ENCODE measurements at places on chromosomes 13 and 19.

DNA sequence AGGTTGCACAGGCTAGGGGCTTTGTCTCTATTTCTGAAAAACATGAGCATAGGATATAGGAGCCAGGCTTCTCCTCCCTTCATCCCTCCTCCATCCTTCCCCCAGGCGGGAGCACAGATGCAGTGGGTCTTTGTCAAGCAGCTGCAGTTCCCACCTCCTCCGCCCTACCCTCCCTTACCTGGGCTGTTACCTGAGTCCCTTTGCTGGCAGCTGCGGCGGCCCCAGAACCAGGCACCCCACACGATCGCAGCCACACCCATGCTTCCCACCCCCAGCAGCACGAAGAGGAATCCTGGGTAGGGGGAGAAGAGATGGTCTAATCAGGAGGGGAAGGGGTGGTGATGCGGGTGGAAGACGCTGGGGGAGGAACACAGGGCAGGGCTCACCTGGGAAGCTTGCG, 7.8 kb downstream of the TMIGD2 start:
- no peak for DNase-seq

- DNase-seq = no peak
Observed at GRCh38 chr13:106515635-106516254, 19.7 kb downstream of the EFNB2 start.

DNA sequence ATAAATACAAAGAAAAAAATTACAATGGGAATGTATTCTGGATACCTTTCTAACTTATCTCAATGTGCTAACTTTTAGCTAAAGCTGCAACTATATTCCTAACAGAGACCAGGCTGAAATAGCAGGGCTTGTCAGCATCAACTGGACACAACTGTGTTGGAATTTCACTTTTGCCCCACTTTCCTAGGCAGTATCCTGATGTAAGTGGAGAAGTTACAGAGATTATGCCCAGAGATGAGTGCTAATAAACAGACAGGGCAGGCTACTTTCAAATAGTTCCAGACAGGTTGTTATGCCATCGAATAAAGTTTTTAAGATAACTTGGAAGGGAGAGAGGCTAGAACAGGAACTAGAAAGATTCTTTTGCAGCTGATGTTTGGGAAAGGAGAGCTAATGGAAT, 201.9 kb downstream of the KCTD12 start:
- no peak for DNase-seq

DNA sequence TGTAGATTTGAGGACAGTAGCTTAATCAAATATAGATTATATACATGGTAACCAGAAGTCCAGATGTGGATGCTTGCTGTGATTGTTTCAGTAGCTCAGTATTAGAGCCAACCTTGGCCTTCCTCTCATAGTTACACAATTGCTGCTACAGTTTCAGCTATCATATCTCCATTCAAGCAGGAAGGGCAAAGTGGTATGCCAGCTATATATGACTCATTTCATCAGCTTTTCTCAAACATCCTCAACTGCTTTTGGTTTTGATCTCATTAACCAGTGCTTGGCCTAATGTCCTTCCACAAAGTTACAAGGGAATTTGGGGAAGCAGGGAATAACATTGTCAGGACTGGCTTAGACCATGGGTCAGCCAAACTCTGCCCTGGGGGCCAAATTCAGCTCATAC, 73.0 kb upstream of the MAB21L1 start:
- DNase-seq = no peak

GRCh38 chr13:23159205-23159759, 21.5 kb upstream of the SGCG start:
- DNase-seq = no peak

- no peak for DNase-seq
Observed at GRCh38 chr13:104809483-104809882, 1726.0 kb downstream of the EFNB2 start.

- no peak for DNase-seq
Observed at GRCh38 chr19:24159707-24160106, 72.7 kb downstream of the ZNF254 start.

DNA sequence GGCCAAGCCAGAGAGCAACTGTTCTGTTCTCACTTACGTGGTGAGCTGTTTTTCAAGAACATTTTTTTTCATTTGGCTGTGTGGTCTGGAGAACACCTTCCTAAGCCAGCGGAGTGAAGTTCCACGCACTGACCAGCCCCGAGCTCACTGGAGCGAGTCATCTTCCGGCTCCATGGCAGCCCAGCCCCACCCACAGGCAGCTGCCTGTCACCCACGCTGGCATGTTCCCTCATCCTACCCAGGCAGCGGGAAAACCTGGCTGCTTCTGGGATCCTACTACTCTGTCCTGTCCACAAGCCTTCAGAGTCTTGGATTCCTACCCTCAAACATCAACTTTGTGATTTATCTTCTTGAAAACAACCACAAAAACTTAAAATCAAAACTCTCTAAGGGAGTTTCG, 76.2 kb downstream of the GGACT start:
- DNase-seq = no peak

GRCh38 chr13:97921176-97921816, 32.2 kb upstream of the IPO5 start:
- DNase-seq = no peak

GRCh38 chr13:112742583-112742982, 52.7 kb downstream of the ATP11A start:
- DNase-seq = no peak

DNA sequence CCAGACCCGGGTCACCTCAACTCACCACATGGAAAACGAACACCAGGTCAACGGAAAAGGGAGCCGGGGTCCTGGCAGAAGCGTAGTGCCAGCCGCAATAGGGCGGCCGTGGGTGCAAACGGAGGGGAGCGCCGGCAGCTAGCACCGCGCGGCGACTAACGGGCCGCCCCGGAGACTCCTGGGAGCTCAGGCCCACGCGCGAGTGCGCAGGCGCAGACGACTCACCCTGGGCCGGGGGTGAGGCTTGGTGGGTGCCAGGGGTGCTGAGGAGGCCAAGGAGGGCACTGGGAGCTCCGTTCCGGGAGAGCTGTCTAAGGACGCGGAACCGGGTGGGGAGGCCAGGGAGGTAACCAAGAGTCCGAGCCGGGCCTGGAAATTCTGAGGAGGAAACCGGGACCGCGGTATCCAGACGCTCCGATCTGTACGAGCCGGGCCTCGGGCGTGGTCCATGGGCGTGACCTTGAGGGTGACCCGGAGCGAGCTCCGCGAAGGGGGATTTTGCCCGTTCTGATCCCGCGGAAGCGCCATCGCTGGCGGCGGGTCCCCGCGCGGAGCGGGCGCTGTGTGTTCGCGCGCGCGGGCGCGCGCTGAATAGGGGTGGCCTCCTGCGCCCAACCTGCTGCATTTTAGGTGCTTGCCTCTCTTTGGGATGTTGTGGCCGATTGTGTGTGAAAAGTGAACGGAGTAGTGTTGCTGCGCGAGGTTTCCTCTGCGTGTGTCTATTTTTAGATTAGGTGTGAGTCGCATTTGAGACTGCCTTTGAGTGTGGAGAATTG, at the start of gene ZNF382:
ZNF382 (plus strand) TSS at position 213 of the 776 bp plus-strand sequence. CDS start 4,602 bp downstream, outside the sequence.
- DNase-seq = peak; percentile 85

- DNase-seq = no peak
Observed at GRCh38 chr13:74687442-74688182, 553.4 kb upstream of the KLF12 start.

DNA sequence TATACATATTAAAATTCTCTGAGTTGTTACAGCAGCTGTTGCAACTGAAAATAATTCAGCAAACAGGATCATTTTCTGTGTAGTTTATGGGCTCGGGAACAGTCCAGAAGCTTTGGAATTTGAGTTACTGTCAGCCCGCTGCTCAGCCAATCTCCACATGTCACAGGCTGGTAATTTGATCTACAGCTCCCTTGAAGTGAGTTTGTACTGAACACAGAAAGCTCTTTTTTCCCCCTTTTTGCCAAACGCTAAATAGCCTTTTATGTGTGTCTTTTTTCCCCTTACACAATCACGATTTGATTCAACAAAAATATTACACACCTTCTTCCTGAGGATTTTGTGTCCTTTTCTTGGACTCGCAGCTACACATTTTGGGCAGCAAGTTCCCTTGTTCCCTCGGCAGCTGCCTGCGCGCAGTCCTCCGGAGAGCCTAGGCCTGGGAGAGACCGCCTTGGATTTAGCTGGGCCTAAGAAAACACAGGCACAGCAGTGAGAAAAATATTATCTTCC, 371.4 kb downstream of the KCNRG start:
- DNase-seq = no peak

DNA sequence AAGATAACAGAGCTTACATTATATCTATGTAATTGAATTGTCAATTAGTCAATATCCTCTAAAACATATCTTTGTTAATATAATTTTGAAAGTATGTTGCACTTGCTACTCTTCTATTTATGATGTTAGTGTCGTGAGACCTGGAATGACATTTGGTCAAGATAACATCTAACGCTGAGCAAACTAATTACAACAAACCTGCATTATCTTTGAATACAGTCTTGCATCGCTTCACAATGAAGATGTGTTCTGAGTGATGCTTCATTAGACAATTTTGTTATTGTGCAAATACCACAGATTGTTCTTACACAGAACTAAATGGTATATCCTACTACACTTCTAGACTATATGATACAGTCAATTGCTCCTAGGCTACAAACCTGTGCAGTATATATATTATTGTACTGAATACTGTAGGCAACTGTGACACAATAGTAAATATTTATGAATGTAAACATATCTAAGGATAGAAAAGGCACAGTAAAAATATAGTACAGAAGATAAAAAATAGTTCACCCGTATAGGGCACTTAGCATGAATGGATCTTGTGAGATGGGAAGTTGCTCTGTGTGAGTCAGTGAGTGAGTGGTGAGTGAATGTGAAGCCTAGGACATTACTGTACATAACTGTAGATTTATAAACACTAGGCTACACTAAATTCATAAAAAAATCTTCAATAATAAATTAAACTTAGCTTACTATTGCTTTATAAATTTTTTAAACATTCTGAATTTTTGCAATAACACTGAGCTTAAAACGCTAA, 1773.8 kb downstream of the PCDH9 start:
- DNase-seq = no peak

DNA sequence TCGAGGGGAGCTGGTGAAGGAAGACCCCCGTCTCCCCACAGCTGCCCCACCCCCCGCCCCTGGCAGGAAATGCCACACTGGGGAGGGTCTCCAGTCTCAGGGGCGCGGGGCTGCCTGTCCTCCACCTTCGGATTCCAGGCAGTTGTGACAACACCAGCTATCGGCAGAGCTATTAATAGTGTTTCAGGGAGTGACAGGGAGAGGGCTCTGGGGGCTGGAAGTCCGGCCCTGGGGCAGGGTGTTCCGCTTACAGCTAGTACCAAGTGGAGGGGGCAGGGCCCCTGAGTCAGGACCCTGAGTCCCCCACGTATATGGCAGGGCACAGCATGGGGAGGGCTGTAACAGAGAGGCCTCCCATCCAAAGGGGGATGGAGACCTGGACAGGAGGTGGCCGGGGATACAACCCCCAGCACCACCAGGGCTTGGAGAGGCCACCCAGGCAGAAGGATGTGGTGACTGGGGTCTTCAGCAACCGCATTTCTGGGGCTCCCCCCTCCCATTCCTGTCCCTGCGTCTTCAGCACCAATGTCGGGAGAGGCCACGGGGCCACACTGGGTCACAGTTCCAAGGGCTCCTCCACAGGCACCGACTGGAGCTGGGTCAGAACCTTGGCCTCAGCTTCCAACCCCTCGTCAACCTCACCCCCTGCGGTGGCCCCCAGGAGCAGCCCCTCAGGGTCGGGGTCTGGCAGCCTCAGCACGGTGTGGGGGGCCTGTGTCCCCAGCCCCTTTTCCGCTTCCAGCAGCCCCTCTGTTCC, 3.9 kb downstream of the SIX5 start:
- DNase-seq = no peak

- DNase-seq = no peak
Observed at GRCh38 chr13:44249431-44249836, 124.2 kb upstream of the SERP2 start.
